ENCODE measurements at places on chromosomes 4 and X.

DNA sequence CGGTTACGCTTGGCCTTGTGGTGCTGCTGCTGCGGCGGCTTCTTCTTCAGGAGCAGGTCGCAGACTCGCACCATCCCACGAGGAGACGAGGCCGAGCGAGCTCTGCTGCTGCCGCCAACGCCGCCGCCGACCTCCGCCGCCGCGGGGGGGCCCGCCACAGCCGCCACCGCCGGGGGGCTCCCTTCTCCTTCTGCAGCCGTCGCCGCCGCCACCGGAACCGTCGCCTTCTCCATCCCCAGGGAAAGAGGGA lies 237 bp downstream of the ANKRD17 start:
- no peak for DNase-seq

DNA sequence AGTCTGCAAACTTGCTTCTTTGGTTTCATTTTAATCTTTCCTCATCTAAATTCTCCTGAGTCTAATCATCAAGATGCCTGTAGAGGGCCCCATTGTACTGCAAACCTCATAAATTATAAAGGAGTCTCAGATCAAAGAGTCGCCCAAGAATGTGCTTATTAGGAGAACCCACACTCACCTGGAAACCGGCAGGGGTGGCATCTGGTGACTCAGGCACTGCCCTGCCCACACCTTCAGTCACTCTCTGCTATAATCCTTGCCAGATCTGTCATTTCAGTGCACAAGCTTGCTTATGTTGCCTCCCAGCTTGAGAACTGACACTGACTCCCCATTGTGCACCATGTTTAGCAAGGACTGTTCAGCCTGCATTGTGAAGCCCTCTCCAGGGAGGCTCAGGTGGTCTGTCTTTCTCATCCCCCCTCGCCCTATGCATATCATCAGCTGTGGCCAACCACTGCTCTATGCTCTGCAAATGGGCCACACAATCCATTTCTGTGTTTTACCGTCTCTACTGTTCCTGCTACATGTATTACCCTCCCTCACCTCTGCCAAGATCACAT lies 12.4 kb downstream of the EPGN start:
- DNase-seq, result no peak

GRCh38 chr4:128355305-128355704 lies 67.7 kb upstream of the PGRMC2 start:
- no peak for DNase-seq

- DNase-seq, result no peak
Measured at GRCh38 chrX:109199726-109200125, 282.2 kb downstream of the GUCY2F start.

- DNase-seq, result no peak
Measured at GRCh38 chr4:88933414-88934160, 123.4 kb downstream of the FAM13A start.

DNA sequence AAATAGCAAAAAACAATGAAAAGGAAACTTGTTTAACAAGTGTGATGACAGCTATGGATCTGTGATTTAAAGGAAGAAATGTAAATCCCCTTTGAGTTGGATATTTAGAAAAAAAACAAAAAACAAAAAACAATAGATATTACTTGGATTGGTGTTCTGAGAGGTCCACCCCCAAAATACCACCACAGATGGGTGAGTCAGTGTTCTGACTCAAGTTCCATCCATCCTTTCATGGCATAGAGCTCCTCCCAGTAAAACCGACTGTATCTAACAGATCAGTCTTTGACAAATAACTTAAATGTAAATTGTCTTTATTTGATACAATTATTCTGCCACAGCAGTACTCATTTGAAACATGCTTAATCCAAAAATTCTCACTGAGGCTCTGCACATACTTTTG lies 27.4 kb downstream of the TMPRSS11B start:
- DNase-seq, result peak; percentile 18

GRCh38 chr4:134463771-134464170 lies 262.2 kb upstream of the PABPC4L start:
- no peak for DNase-seq

DNA sequence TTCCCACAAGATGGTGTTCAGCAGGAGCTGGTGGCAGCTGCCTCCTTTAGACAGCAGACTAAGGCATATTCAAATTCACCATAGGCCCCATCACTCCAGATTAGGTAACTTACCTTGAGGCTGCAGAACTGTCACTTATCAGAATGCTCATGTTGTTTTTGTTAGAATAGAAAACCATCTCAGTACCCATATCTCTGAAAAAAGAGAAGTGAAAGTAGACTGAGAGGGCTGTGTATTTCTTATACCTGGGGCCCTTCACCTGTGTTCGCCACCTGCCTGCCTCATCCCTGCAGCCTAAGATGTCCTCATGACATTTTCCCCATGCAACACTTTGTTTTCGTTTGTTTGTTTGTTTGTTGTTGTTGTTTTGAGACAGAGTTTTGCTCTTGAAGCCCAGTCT lies 32.9 kb upstream of the SPRY1 start:
- no peak for DNase-seq

GRCh38 chrX:49829016-49829415 lies at the start of gene PAGE4:
PAGE4 (plus strand) TSS chrX:49829303; CDS start chrX:49830429, 1,126 bp downstream.
- DNase-seq, result no peak

DNA sequence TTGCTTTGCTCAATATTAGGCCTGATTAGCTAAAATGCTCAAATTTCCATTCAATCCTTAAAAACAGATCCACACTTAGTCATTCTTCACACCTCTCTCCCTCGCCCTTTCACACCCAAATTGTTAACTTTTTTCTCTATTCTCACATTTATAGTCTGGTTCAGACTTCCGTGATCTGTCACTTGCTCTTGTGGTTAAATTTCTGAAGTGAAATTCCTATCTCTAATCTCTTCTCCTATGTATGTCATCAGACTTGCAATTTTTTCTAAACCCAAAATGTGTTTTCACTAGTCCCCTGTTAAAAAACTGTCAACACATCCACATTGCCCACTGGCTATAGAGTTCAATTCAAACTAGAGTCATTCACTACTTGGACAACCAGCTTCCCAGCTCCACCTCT lies 63.2 kb downstream of the SNCA start:
- DNase-seq, result no peak

DNA sequence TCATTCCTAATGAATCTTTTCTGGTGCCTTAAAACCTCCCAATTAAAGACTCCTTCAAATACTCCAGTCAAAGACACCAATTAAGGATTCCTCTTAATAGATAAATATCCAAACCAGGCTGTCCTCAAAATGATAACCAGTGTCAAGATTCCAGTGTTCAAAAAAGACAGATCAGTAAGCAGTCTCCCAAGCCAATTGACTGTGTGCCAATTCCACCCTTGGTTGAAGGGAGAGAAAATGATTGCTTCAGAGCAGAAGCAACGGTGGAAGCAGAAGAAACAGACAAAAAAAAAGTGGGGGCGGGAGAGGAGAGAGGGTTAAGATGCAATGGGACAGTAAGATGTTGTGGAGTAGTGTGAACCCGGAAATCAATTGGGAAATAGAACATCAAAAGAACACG lies 216.0 kb upstream of the FTHL17 start:
- no peak for DNase-seq

GRCh38 chr4:77586951-77587383 lies 18.7 kb upstream of the CXCL13 start:
- no peak for DNase-seq

DNA sequence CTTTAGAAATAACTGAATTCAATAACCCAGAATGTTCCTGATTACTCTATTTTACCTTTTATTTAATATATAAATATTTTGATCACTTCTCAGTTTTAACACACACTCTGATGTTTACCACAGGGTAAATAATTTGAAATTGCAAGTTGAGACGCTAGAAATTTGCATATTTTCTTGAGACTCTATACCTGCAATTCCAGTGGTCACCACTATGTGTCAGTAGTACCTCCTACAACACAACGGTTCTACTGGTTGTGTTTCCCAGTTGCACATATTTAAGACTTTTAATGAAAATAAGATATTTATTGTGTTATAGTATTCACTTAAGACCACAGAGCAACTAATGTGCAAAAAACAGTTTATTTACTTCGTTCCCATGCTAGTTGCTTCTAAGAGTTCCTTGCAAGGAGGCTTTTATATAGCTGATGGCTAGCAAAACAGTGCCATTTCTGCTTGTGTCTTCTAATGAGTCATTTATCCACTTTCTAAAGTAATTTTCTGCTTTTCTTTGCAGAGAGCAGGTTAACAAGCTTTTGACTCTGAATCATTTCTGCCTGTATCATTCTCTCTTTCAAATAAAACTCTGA lies 98.9 kb upstream of the PDLIM3 start:
- no peak for DNase-seq

All from HS-5 (cell line).